ENCODE measurements at places on chromosomes 5 and 9.

DNA sequence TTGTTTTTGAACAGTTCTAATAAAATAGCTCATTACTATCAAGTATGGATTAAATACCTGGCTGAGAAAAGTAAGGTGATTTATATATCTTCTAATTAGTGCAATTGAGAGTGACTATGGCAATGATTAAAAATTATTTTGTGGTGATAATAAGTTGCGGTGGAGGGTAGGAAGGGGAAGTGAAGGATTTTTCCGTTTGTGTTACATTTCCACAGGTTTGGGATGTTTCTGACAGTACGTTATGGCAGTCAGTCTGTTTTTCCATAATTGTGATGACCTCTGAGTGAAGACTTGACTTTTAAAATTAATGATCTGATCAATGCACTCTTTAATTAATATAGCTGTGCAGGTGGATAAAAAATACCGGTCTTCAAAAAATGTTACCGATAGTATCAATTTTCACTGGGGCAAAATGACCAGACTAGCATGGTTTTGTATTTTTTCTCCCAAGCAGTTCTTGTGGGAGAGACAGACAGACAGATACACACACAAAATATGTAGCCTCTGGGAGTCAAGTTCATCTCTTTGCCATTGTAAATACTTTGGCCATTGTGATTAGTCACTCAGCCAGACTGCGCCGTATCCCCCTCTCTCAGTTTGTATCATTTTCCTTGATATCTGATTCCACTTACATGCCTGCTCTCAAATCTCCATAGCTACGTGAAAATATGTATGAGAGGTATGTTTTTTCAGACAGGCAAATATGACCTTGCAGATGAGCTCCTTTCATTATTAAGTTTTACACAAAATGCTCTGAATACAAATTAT, 60.2 kb downstream of the ARHGAP26 start:
- no peak for DNase-seq

DNA sequence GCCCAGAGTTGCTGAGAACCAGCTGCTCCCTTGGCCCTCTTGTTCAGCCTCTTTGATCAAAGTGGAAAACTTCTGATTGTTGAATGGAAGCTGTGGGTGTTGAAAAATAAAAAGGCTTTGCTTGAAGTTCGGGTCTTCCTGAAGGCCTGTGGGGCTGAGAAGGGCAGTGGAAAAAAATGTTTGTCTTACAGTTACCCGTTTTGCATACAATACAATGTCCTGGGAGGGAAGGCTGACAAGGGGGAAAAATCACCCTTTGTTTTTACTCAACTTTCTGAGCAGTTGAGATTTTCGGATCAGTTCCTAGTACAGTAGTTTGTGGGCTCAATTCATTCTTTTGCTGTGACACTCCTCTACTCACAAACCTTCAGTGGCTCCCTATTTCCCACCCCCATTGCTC, 2.1 kb upstream of the TNFSF8 start:
- DNase-seq, result no peak

GRCh38 chr9:16046713-16047112, 493.9 kb downstream of the CCDC171 start:
- DNase-seq, result peak; percentile 5

- DNase-seq, result no peak
These were observed 8.4 kb downstream of the PDE6A start for GRCh38 chr5:149936044-149936699.

DNA sequence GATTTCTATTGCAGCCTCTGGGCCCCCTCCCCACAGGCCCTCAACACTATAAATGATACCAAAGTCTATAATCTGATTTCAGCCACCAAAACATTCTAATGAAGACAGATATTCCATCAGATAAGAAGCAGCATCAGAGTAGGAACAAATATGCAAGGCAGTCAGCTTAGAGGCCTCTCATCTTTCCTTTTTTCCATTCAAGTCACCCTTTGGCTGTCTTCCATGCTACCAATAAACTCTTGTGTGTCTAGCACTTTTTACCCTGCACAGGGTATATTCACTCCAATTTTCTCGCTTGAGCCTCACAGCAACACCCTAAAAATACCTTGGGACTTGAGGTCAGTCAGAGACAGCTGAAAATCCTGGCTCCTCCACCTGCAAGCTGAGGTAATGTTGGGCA, 193.7 kb downstream of the BRINP1 start:
- DNase-seq, result no peak

All from endodermal cell (in vitro differentiated cells).